Cerebellar cortex (tissue), 1 donor: ENCODE measurements at places on chromosomes 4 and X.

GRCh38 chr4:149914119-149915115 lies 98.8 kb upstream of the IQCM start:
- DNase-seq: peak; percentile 24

- no peak for DNase-seq
Measured at GRCh38 chrX:20715176-20715575, 448.5 kb upstream of the RPS6KA3 start.

GRCh38 chrX:154486396-154487207 lies at the start of gene UBL4A:
Gene UBL4A, minus strand, starts transcription at chrX:154486615. Its CDS starts 31 bp downstream, at chrX:154486584.
- peak; percentile 27 for DNase-seq

DNA sequence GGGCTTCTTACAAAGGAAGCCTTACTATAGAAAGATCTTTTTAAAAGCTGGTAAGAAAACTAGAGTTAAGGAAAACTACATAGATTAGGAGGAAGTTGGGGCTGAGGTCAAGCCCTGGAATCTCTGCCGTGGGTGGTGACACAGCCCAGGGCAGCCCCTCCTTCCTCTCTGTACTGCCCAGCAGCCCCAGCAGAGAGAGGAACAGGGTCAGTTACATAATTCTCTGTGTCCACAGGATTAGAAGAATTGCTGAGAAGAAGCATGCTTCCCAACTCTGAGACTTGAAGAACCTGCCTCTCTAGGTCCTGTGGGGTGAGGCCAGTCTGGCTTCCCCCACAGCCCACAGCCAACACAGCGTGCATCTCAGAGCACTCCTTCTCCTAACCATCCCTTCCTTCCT lies 9.2 kb upstream of the ABLIM2 start:
- DNase-seq: no peak

DNA sequence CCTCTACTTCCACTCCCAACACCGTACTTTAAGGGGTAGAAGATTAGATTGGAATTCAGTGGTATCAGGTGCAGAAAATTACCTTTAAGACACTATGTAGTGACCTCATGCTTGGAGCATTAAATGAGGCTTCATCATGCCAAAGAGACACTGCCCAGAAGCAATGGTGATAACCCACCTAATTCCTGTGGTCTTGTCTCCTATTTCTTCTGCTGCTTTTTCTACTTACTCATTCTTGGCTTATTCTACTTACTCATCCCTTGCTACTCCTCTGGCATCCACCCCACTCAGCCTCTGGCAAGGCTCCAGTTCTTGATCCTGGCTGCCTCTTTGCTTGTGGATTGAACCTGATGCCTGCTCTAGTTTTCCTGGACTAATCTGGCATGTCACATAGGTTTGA lies 62.3 kb upstream of the ADAMTS3 start:
- DNase-seq: peak; percentile 18

- no peak for DNase-seq
Measured at GRCh38 chr4:55369968-55370367, 23.9 kb downstream of the SRD5A3 start.

- no peak for DNase-seq
Measured at GRCh38 chr4:32775049-32775448, 2054.9 kb downstream of the PCDH7 start.

GRCh38 chr4:83536362-83537272 lies 709 bp downstream of the GPAT3 start:
- DNase-seq: peak; percentile 57

DNA sequence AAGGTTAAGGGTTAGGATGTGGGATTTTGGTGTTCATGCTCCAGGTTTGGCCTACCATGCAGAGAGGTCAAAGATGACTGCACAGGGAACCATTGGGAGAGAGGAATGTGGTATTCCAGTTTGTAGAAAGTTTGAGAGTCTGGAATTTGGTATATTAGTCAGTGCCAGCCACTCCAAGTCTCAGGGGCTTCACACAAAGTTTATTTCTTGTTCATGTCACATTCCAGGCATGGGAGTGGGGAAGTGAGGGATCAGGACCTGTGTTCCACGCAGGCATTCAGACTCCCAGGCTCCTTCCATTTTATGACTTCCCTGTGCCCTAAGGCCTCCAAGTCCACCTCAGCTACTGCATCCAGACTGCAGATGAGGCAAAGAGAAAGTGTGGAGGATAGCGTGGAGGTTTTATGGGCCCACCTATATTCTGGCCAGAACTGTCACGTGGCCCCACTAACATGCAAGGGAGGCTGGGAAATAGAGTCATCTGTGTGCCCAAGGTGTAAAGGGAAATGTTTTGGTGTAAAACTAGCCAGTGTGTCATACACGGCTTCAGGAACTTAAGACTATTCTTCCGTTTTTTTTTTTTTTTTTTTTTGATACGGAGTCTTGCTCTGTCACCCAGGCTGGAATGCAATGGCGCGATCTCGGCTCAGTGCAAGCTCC lies 140.6 kb upstream of the SCML1 start:
- no peak for DNase-seq

GRCh38 chr4:65798498-65799127 lies 128.3 kb upstream of the EPHA5 start:
- no peak for DNase-seq

DNA sequence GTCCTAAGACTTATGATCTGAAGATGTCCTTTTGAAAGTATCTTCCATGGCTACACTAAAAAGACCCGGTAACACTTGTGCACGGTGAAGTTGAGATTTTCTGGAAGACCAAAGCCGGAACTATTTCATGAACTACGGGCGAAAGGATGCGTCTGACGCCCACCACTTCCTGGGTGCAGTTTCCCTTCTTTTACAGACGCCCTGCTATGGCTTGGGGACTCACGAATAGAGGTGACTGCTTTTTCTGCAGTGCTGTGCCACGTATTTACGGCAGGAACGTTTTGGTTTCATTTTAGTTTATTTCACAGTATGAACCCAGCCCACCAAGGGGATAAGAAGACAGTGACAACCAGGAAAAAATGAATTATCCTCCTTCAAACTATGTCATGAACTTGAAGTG lies 180.4 kb downstream of the AFAP1 start:
- no peak for DNase-seq

- DNase-seq: no peak
Measured at GRCh38 chr4:159229164-159229563, 126.3 kb downstream of the RAPGEF2 start.

DNA sequence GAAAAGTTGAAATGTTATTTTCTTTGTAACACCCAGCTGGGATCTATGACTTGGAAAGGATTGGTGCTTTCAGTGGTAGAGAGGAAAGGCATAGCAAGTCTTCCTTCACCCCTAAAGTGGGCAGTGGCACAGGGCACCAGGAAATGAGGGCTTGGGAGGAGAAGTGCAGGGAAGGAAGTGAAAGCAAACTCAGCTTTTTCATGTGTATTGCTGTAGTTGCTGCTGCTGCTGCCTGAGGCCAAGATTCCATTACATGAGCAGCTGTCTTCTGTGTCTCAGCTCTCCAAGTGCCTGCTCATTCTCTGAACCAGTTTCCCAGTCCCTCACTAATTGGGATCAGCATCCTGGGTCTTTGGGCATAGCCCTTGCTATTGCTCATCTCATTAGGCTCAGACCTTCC lies 2.6 kb downstream of the HCCS start:
- DNase-seq: no peak

GRCh38 chr4:184628103-184628502 lies 21.1 kb downstream of the CASP3 start:
- no peak for DNase-seq

GRCh38 chr4:88158038-88158488 lies 376 bp downstream of the ABCG2 start:
- no peak for DNase-seq

DNA sequence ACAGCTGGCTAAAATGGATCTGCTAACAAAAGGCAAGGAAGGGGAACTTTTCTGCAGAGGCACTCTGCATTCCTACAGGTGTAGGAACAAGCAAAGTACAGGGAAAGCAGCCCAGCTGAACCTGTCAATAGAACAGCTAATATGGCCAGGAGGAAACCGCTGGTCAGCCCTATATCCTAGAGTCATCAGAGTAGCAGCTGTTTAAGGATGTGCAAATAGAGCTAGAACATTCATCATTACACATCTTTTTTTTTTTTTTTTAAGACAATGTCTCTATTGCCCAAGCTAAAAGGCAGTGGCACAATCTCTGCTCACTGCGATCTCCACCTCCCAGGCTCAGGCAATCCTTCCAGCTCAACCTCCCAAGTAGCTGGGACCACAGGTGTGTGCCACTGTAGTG lies 163.0 kb downstream of the BTC start:
- DNase-seq: no peak

DNA sequence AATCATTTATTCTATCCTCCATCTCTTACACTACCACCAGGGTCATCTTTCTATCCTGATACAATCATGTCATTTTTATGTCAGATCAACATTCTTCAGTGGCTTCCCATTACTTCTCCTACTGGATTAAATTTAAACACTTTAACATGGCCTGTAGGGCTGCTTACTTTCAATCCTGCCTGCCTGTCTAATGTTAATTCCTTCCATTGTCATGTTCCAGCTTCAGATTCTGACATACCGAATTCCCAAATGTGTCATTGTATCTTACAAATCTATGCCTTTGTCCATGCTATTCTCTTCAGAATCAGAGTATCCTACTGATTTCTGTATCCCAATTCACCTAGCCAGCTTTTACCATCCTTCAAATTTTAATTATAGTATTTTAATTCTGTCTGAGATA lies 49.9 kb upstream of the FHDC1 start:
- no peak for DNase-seq

GRCh38 chr4:10031668-10032590 lies 10.6 kb upstream of the SLC2A9 start:
- DNase-seq: no peak

GRCh38 chr4:163090997-163091684 lies 75.5 kb downstream of the NAF1 start:
- no peak for DNase-seq

DNA sequence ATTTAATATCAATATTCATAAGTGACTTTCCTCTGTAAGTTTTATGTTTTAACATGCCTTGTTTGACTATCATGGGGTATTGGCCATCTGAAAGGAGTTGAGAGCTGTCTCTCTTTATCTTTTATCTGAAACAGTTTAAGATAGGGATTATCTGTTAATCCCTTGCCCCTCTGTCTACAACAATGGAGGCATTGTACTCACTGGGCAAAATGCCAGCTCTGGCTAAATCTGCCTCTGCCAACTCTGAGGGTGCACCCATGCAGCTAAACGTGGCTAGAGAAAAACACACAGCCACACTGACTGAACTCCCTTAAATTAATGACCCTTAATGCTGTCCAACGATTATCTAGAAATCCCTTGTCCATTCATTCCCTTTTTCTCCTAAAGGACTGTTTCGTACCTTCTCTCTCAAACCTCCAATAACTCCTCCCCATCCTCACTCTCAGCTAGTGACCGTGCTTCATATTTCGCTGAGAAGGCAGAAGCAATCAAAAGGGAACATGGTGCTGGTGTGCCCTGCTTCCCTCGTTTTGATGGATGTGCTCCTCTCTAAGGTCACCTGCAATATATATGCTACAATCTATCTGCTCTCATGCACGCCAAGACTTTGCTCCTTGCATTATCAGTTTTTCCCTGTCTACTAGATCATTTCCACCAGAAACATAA lies 10.3 kb downstream of the PHKA2 start:
- DNase-seq: no peak

- peak; percentile 55 for DNase-seq
Measured at GRCh38 chr4:112633477-112634235, 3.1 kb downstream of the ZGRF1 start.

GRCh38 chr4:169110633-169111032 lies 100.6 kb upstream of the CBR4 start:
- DNase-seq: no peak

GRCh38 chr4:65391382-65391781 lies 278.9 kb downstream of the EPHA5 start:
- DNase-seq: no peak

DNA sequence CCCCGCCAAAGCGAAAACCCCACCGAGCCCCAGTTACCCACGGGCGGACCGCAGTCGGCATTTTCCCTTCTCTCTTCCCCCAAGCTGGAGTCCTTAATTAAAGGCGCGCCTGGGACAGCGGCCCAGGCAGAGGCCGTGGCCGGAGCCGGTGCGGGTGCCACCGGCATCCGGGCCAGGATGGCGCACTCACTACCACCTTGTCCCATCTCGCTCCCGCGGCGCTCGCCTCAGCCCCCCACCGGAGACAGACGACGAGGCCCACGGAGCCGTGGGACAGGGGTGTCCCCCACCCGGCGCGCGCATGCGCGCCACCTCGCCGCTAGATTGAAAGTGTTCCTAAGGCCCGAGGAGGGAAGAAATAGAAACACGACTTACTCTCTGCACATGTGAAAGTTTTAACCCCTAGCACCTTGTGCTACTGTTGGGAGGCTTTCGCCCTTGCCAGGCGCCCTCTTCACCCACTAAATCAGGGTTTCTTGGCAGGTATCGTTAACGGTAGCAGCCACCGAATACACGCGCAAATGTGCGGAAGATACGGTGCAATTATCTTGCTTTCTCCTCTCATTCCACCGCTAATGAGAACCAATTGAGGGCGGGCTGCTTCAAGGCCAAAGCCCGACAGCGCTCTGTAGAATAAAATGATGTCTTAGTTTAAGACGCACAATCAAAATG lies 64.3 kb upstream of the CCDC160 start:
- no peak for DNase-seq

GRCh38 chrX:47619486-47620302 lies at the start of gene SYN1:
Gene SYN1, minus strand, starts transcription at chrX:47619857. Its CDS starts 129 bp downstream, at chrX:47619728.
- peak; percentile 76 for DNase-seq

GRCh38 chr4:81427344-81427821 lies 44.3 kb downstream of the RASGEF1B start:
- DNase-seq: no peak

GRCh38 chr4:159747983-159748382 lies 645.1 kb downstream of the RAPGEF2 start:
- no peak for DNase-seq

DNA sequence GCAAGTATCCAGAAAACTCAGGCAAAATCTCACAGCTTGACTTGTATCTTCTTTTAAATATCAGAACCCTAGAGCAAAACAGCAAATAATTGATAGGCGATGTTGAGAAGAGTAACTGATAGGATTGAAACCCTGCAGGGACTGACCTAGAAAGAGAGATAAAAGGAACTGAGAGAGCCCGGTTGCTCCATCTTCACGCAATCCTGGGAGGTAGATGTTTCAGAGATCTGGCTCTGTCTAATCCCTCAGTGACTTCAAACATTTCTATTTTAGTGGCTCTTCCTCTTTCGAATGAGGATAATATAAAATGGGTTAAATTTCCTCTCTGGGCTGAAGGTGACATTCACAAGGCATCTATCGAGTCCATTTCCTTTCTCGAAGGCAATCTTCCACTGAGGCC lies 39.3 kb upstream of the RPL34 start:
- DNase-seq: no peak

DNA sequence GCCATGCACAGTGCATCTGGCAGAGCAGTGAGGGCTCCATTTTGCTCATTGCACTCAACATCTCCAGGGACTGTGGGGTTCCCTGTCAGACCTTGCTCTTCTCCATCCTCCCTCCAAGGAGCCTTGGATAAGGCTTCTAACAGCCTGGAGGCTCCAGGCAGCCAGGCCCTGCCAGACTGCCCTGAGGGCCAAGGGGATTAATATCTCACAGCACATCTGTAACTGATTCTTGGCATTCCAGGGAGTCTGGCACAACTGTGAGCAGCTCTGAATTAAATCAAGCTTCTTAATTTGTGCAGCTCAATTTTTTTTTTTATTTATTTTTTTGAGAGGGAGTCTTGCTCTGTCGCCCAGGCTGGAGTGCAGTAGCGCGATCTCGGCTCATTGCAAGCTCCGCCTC lies 224.5 kb upstream of the PGRMC2 start:
- no peak for DNase-seq

GRCh38 chrX:154378059-154378798 lies 866 bp upstream of the EMD start:
- DNase-seq: no peak
